ENCODE measurements at places on chromosomes 3 and 15. TPM values are rescaled to one million over a fixed set of nuclear protein-coding genes. Genes with fewer than 3 reads are reported as not detected.

GRCh38 chr15:70852501-70853317 lies 1.2 kb downstream of the LARP6 start:
- peak overlapping the region; percentile 62 for H3K4me3 ChIP-seq
- H3K27ac ChIP-seq: no peak overlapping the region
- H3K36me3 ChIP-seq: 0 out of 2 replicates have a peak, but pooled peaks cover 2% of the 10 kb centered on the region
- peaks cover 22% of the 10 kb centered on the region for H3K4me1 ChIP-seq

GRCh38 chr3:33144433-33144832 lies 30.6 kb downstream of the CRTAP start:
- H3K4me1 ChIP-seq: peaks cover 15% of the 10 kb centered on the region
- no peak overlapping the region for H3K27ac ChIP-seq
- H3K27me3 ChIP-seq: no peaks in the 10 kb centered on the region
- 0 out of 2 replicates have a peak, but pooled peaks cover 3% of the 10 kb centered on the region for H3K36me3 ChIP-seq
- H3K4me3 ChIP-seq: no peak overlapping the region
- no peak for DNase-seq

GRCh38 chr3:127478922-127479321 lies 111.6 kb downstream of the TPRA1 start:
- peaks cover 3% of the 10 kb centered on the region for H3K27me3 ChIP-seq
- H3K27ac ChIP-seq: no peak overlapping the region
- H3K4me1 ChIP-seq: no peaks in the 10 kb centered on the region
- no peak for DNase-seq
- no peaks in the 10 kb centered on the region for H3K36me3 ChIP-seq

- DNase-seq: no peak
- no peaks in the 10 kb centered on the region for H3K4me1 ChIP-seq
- H3K36me3 ChIP-seq: no peaks in the 10 kb centered on the region
- H3K27me3 ChIP-seq: no peaks in the 10 kb centered on the region
- no peak overlapping the region for H3K4me3 ChIP-seq
Observed at GRCh38 chr15:95298729-95299128, 1031.8 kb upstream of the NR2F2 start.

DNA sequence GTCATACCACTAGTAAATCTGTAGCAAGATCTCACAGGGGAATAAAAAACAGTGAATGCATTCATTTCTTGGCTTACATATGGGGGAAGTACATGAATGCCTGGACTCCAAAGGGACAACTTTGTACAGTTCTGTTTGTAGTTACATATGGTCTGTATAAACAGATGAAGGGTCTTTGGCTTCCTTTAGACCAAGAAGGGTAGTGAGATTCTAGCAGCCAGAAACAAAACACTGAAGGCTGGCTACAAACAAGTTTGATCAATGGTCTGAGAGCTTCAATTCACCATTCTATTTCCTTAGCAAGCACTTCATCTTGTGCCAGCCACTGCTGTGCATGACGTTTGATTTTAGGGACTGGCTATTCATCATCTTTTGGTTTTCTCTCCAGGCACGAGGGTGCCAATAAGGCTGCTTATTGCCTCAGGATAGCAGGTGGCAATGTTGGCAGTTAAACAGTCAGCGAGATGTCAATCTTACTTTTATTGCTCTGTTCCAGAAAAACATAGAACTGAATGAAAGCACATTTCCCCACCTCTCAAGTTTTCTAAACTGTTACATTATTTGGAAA lies 313.7 kb upstream of the COL8A1 start:
- no peak overlapping the region for H3K4me3 ChIP-seq
- DNase-seq: no peak
- no peaks in the 10 kb centered on the region for H3K36me3 ChIP-seq
- H3K27ac ChIP-seq: no peak overlapping the region
- no peaks in the 10 kb centered on the region for H3K4me1 ChIP-seq

DNA sequence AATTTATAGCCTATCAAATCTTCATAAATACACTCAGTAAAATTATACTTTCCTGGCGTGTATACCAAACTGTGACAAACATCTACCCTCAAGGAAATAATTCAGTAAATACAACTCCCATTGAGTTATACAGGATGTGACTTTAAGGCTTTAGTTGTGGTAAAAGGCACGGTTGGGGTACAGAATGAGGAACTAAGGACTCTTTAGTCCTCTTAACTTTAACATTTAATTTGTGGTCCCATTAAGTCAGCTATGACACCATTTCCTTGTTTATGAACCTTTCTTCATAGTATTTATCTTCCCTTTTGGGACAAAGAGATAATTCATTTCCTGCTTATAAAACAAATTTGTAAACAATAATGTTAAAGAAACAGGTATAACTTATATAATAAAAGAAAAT lies 30.2 kb downstream of the IFT80 start:
- no peak overlapping the region for H3K27ac ChIP-seq
- no peaks in the 10 kb centered on the region for H3K27me3 ChIP-seq
- H3K36me3 ChIP-seq: no peaks in the 10 kb centered on the region
- H3K4me3 ChIP-seq: no peak overlapping the region

DNA sequence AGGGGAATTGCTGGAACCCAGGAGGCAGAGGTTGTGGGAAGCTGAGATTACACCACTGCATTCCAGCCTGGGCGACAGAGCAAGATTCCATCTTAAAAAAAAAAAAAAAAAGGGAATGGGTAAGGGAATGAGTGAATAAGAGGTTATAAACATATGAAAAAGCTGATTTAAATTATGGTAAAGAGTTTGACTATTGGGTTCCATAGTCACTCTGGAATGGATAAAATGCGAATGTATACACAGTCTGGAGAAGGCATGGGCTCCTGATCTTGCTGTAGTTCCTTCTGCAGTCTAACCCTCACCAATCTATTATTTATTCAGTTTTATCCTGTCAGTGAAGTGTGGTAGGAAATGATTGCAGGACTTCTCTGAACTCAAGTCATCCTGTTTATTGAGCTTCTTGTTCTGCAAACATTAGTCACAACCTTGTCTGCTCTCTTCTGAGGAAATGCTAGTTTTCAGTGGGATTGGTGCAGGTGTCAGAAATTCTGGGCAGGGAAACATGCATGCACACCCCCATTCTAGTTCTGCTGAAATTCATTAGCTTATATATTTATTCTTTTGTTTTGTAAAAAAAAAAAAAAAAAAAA lies 190.9 kb upstream of the CFAP20DC start:
- peaks cover 4% of the 10 kb centered on the region for H3K4me1 ChIP-seq
- no peak for DNase-seq

DNA sequence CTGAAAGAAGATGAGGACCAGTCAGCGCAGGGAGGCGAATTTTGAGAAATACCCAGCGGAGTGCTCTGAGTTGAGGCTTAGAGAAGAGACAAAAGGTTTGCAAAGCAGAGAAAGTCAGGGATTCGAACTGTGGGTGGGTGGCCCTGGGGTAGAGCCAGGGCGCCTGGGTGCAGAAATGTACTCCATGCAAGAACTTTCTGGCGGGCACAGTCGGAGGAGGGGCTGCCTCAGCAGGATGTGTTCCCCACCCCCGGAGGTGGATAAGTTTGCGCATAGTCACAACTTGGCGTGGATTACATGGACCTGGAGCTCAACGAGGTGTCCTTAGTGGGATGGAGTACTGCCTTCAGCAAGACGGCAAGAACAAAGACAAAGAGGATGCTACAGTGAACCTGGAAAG lies 117.3 kb upstream of the ALDH1A3 start:
- no peaks in the 10 kb centered on the region for H3K27me3 ChIP-seq
- H3K4me1 ChIP-seq: peaks cover 29% of the 10 kb centered on the region
- no peak overlapping the region for H3K4me3 ChIP-seq
- H3K27ac ChIP-seq: no peak overlapping the region

DNA sequence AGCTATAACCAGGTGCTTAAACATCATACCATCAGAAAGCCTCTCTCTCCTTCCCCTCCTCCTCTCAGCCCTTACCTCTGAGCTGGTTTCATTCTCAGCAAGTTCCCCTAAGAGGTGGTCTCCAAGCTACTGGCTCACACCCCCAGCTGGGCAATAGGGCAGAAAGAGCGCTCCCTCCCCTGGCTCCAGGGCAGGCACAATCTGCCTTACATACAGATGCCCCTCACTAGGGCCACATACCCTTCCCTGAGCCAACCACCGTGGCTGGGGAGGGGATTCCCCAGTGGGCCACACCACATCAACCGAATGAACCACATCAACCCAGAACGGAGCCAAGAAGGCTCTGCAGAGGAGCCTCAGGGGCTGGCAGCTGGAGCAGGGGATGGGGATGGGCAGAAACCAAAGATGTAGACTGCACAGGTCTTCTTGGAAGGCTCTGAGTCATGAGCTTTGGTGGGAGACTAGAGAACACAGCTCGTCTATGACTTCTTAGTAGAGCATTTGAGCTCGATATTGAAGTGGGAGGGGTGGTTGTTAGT lies 4.6 kb upstream of the FBLN2 start:
- no peak for DNase-seq
- H3K4me3 ChIP-seq: no peak overlapping the region
- H3K36me3 ChIP-seq: no peaks in the 10 kb centered on the region
- peaks cover 27% of the 10 kb centered on the region for H3K4me1 ChIP-seq
- H3K27ac ChIP-seq: no peak overlapping the region
- H3K27me3 ChIP-seq: no peaks in the 10 kb centered on the region

- no peaks in the 10 kb centered on the region for H3K4me1 ChIP-seq
- no peak overlapping the region for H3K4me3 ChIP-seq
- no peaks in the 10 kb centered on the region for H3K36me3 ChIP-seq
- DNase-seq: no peak
Observed at GRCh38 chr15:80461356-80462095, 57.3 kb downstream of the ARNT2 start.

- H3K4me3 ChIP-seq: no peak overlapping the region
- H3K36me3 ChIP-seq: no peaks in the 10 kb centered on the region
- H3K27ac ChIP-seq: no peak overlapping the region
- H3K27me3 ChIP-seq: no peaks in the 10 kb centered on the region
Observed at GRCh38 chr3:171228240-171228639, 201.7 kb upstream of the SLC2A2 start.

DNA sequence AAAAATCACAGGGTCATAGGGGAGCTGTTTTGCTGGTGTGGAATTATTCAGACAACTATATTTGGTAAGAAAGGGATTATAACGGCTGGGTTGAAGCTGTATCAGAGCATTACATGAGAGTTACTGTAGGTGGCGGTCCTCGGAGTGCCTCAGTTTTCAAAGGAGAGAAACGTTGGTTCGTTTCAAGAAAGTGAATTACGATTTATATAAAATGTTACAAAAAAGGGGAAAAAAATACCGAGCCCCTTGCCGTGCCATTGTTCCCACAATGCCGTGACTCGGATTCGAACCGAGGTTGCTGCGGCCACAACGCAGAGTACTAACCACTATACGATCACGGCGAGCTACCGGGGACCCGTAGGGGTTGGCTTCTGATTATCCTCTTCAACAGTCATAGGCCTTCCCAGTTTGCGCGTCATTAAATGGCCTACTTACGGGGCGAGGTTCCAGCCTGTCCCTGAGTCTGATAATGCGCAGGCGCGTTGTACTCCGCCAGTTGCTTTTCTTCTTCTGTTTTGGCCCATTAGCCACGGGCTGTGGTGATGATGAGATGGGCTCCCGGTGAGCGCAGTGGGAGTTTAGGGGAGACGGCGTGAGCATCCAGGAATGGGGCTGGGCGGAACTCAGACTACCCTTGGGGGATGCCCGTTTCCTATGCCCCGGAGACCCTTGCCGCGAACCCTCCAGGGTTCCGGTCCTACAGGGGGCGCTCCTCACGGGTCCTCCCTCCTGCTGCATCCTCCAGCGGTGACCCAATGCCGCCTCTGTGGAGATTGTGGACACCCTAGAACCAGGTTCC lies 10.8 kb upstream of the SHF start:
- H3K36me3 ChIP-seq: no peaks in the 10 kb centered on the region
- H3K4me1 ChIP-seq: peaks cover 36% of the 10 kb centered on the region
- H3K4me3 ChIP-seq: peak overlapping the region; percentile 58
- H3K27me3 ChIP-seq: no peaks in the 10 kb centered on the region

DNA sequence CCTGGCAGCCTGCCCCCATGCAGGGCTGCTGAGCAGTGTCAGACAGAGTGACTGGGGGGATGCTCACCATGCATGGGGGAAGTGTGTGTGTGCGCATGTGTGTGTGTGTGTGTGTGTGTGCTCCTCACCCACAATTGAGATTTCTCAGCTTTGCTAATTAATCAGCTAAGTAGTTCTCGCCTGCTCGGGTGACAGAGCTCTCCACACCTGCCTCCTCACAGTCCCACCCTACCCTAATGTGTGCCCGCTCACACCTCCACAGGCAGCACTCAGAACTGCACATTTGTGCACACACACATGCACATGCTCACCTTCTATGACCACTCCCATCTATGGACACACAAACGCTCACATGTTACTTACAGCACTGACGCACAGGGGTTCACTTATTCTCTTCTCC lies 37.3 kb downstream of the CACNA2D2 start:
- no peaks in the 10 kb centered on the region for H3K4me1 ChIP-seq
- DNase-seq: no peak
- H3K4me3 ChIP-seq: no peak overlapping the region
- H3K27ac ChIP-seq: no peak overlapping the region
- H3K27me3 ChIP-seq: no peaks in the 10 kb centered on the region

DNA sequence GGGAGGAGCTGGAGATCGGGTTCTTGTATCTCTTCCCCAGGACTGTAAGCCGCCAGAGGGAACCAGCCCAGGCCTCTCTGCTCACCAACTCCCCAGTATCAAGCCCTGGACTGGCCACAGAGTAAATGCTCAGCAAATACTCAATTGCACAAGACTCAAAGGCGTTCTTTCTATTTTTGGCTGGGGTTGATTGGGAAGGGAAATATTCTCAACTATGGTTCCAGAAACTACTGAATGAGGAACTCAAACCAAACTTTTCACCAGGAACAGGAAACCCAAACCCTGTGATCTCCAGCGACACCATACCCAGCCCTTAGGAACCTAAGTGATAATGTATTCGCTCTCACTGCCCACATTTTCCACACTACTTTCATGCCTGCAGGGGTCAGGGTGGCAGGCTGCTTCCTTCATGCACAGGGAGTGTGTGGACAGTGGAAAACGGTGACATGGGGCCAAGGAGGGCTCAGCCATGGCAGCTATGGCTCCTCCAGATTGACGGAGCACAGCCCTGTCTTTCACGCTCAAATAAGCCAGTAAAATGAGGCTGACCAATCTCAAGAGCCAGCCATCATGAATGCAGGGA lies 124.7 kb upstream of the RAD18 start:
- no peak overlapping the region for H3K4me3 ChIP-seq
- H3K36me3 ChIP-seq: no peaks in the 10 kb centered on the region
- no peak overlapping the region for H3K27ac ChIP-seq
- no peaks in the 10 kb centered on the region for H3K27me3 ChIP-seq
- H3K4me1 ChIP-seq: peaks cover 4% of the 10 kb centered on the region

DNA sequence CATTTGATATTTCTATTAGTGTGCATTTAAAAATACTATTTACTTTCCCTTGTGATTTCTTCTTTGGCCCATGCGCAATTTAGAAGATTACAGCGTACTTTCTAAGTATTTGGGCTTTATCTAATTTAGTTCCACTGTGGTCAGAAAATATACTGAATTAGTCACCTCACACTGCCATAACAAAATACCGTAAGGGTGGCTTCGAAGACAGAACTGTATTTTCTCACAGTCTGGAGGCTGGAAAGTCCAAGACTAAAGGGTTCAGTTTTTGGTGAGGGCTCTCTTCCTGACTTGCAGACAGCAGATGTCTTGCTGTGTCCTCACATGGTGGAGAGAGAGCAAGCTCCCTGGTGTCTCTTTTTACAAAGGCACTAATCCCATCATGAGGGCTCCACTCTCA lies 286.2 kb downstream of the ADAMTSL3 start:
- H3K27ac ChIP-seq: no peak overlapping the region
- no peak for DNase-seq
- no peak overlapping the region for H3K4me3 ChIP-seq
- no peaks in the 10 kb centered on the region for H3K4me1 ChIP-seq

Gene NAA80
- total RNA-seq: 21.3 TPM

Gene BTBD1
- total RNA-seq: 80.0 TPM

Gene KCNMB2
- not detected for total RNA-seq

Gene SNX22
- total RNA-seq: 6.3 TPM

Gene ZNF774
- 4.0 TPM for total RNA-seq

Gene ST3GAL6
- total RNA-seq: 10.6 TPM

All from HCT116 (cell line).